Left lung (tissue), 14 donors: ENCODE measurements at places on chromosomes 1 and 21. TPM values are rescaled to one million over a fixed set of nuclear protein-coding genes. Genes with fewer than 3 reads are reported as not detected.

The CTSS gene
- 21.1 TPM for polyA plus RNA-seq

DNA sequence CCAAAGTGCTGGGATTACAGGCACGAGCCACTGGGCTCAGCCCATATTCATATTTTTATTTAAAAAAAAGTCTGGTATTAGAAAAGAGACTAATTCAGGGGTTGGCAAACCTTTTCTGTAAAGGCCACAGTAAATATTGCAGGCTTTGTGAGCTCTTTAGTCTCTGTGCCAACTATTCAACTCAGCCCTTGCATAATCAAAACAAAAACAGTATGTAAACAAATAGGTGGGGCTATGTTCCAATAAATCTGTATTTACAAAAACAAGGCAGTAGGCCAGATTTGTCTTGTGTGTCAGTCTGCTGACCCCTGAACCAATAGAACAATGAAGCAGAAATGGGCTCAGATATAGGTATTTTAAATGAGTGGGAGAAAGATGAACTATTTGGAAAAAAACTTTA lies 49.3 kb downstream of the CDC42BPA start:
- no peak for DNase-seq

The LRRC53 gene
- not detected for polyA plus RNA-seq

The SH2D2A gene
- polyA plus RNA-seq = 0.40 TPM

The FLVCR1 gene
- 29.4 TPM for polyA plus RNA-seq

The NKAIN1 gene
- polyA plus RNA-seq = 1.7 TPM

- DNase-seq = no peak
These were observed 5.5 kb upstream of the PTP4A2 start for GRCh38 chr1:31943546-31944184.

DNA sequence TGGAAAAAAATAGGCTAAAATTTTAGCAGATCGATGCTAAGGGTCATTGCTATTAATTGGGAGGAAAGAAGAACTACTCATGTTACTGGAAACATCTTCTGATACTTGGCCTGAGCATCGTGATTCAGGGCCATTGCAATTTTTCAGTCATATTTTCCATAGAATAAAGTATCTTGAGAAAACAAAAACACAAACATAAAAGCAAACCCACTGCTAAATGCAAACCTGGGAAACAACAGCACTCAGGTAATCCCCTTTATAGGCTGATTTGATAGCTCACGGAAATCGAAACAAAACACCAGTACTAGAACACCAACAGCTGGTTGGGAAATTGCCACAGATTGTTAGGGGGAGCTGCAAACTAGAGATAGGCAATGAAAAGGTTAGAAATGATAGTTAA lies 172.9 kb upstream of the ESRRG start:
- no peak for DNase-seq
